ENCODE measurements at places on chromosomes 1 and 21. TPM values are rescaled to one million over a fixed set of nuclear protein-coding genes. Genes with fewer than 3 reads are reported as not detected.

TBX19 gene
- 1.1 TPM for total RNA-seq

- H3K27me3 ChIP-seq: peaks cover 7% of the 10 kb centered on the region
- H3K27ac ChIP-seq: no peak overlapping the region
- H3K4me1 ChIP-seq: peaks cover 14% of the 10 kb centered on the region
- no peak overlapping the region for H3K4me3 ChIP-seq
- DNase-seq: no peak
- peaks cover 41% of the 10 kb centered on the region for H3K36me3 ChIP-seq
These were observed 50.5 kb downstream of the PDE9A start for GRCh38 chr21:42703965-42704364.

GRCh38 chr1:157968946-157969345 is 24.5 kb upstream of the KIRREL1 start:
- H3K27me3 ChIP-seq: peaks cover under 1% of the 10 kb centered on the region
- H3K4me3 ChIP-seq: no peak overlapping the region
- H3K27ac ChIP-seq: no peak overlapping the region
- no peak for DNase-seq

DNA sequence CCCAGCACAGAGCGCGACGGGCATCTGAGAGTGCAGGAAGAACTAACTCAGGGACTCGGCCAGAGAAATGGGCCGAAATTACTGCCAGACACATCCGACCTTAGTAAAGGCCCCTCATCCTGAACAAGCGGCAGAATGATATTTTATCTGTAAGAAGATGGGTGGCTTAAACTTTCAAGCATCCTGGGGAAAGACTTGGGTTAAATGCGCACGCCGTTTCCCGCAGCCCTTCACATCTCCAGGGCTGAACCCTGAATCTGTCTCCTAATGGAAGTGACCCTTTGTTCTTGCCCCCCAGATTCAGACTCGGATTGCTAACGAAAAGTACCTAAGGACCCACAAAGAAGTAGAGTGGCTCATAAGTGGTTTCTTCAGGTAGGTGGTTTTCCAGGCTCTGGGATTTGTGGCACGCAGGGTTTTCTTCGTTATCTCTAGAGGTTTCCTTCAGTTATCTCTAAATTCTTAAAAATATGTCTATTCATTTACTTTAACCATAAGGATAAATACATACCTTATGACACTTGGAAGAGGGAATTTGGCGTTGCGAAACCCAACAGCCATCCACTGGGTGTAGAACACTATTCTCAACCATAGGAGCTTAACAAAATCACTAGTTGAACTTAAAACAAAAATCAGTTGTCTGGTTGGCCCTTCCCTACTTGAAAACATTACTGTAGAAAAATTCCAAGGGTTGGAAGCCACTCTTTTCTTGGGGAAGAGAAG is 627 bp downstream of the RIIAD1 start:
- H3K36me3 ChIP-seq: no peaks in the 10 kb centered on the region
- H3K27ac ChIP-seq: no peak overlapping the region
- H3K27me3 ChIP-seq: peaks cover 13% of the 10 kb centered on the region
- DNase-seq: no peak
- no peak overlapping the region for H3K4me3 ChIP-seq

GRCh38 chr21:45898781-45899180 is 82.8 kb upstream of the COL6A1 start:
- H3K4me1 ChIP-seq: no peaks in the 10 kb centered on the region
- DNase-seq: no peak
- no peaks in the 10 kb centered on the region for H3K36me3 ChIP-seq
- H3K4me3 ChIP-seq: no peak overlapping the region

CCDC24 gene
- total RNA-seq: 4.2 TPM

- H3K4me1 ChIP-seq: no peaks in the 10 kb centered on the region
- no peak overlapping the region for H3K27ac ChIP-seq
- DNase-seq: no peak
- H3K4me3 ChIP-seq: no peak overlapping the region
- H3K36me3 ChIP-seq: no peaks in the 10 kb centered on the region
These were observed 34.9 kb upstream of the FMO2 start for GRCh38 chr1:171150156-171150555.

KIF26B gene
- total RNA-seq: 3.4 TPM

RBP7 gene
- 0.92 TPM for total RNA-seq

PIGR gene
- total RNA-seq: not detected

GRCh38 chr21:28979092-28979491 is 13.6 kb downstream of the LTN1 start:
- H3K36me3 ChIP-seq: peaks cover 15% of the 10 kb centered on the region
- no peak for DNase-seq
- no peak overlapping the region for H3K27ac ChIP-seq
- no peaks in the 10 kb centered on the region for H3K4me1 ChIP-seq
- no peak overlapping the region for H3K4me3 ChIP-seq
- H3K27me3 ChIP-seq: no peaks in the 10 kb centered on the region

- peak overlapping the region; percentile 12 for H3K27ac ChIP-seq
- H3K4me1 ChIP-seq: no peaks in the 10 kb centered on the region
- no peak overlapping the region for H3K4me3 ChIP-seq
These were observed 32.3 kb downstream of the RCAN1 start for GRCh38 chr21:34582506-34583150.

DNA sequence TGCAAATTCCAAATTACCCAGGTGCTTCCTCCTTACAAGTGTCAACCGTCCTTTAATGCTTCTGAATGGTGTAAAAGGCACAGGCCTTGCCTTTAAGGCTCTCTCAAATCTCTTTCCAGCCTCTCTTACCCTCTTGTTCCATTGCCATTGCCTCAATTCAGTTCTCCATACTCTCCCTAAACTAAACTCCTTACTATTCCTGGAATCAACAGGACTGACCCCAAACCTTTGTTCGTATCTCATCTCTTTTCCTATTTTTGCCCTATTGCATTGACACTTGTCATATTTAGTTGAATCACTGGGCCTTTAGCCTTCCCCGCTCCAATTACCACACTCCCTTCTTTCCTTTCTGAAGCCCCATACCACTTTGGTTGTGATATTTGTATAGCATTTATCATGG is 3.9 kb upstream of the CD55 start:
- no peak overlapping the region for H3K27ac ChIP-seq
- H3K4me3 ChIP-seq: no peak overlapping the region
- no peak for DNase-seq
- H3K36me3 ChIP-seq: no peaks in the 10 kb centered on the region

- peaks cover 12% of the 10 kb centered on the region for H3K4me1 ChIP-seq
- DNase-seq: peak; percentile 11
- H3K27ac ChIP-seq: no peak overlapping the region
- no peaks in the 10 kb centered on the region for H3K36me3 ChIP-seq
These were observed 178.4 kb upstream of the EDN2 start for GRCh38 chr1:41662765-41663437.

DNA sequence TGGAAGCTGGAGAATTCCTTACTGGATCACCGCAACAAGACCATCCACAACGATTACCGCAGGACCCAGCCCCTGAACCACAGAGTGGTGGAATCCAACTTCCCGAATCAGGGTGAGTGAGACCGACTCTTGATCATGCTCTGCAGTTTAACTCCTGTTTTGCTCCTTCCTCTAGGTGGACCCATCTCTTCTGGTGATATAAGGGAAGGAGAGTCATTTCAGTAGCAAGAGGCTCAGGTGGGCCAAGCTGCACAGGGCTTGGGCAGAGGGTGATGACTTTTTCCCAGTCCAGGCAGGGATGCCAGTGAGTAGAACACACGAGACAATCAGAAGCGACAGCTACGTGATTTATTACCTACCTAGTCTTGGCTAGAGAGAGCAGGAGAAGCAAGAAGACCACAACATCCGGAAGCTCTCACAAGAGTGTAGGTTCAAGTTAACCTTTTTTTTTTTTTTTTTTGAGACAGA is 25.2 kb downstream of the CA6 start:
- H3K4me1 ChIP-seq: peaks cover 5% of the 10 kb centered on the region
- H3K27ac ChIP-seq: no peak overlapping the region
- H3K36me3 ChIP-seq: no peaks in the 10 kb centered on the region
- no peak for DNase-seq
- peaks cover 2% of the 10 kb centered on the region for H3K27me3 ChIP-seq

GRCh38 chr1:7153464-7153863 is 368.2 kb downstream of the CAMTA1 start:
- H3K27ac ChIP-seq: no peak overlapping the region
- H3K27me3 ChIP-seq: peaks cover 5% of the 10 kb centered on the region
- H3K4me1 ChIP-seq: no peaks in the 10 kb centered on the region
- no peak overlapping the region for H3K4me3 ChIP-seq
- no peak for DNase-seq
- H3K36me3 ChIP-seq: no peaks in the 10 kb centered on the region
